NCI-H446 treated with DMSO at 0.1 percent for 48 hours (cell line): ENCODE measurements at places on chromosomes 13 and 19.

DNA sequence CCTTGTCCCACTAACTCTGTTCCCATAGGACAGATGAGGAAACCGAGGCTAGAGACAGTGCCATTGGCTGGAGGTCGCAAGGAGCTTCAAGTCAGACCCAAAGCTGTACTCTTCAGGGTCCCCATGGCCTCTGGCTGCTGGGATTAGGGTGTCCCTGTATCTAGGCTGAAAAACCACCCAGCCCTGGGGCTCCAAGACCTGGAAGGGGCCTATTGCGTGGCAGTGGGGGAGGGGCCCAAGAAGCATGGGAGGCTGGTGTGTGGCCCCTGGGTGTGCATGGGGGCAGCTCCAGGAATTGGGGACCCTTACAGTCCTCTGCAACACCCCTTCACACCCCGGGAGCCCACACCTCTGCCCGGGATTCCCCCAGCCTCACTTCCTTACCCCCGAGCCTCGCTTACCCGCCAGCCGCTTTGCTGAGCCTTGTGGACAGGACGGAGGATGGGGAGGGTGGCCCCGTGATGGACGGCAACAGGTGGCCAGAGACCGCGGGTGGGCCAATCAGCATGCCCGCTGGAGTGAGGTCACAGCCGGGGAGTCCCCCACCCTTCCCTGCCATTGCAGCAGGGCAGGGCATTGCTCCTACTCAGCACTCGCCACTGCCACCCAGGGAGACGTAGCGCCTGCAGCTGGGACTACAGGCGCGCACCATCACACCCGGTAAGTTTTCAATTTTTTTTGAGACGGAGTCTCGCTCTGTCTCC lies at the start of gene JSRP1:
TSS of gene JSRP1 (minus strand) at position 436 of the 704 bp plus-strand sequence. CDS start 1,103 bp downstream, outside the sequence.
- DNase-seq = no peak

GRCh38 chr19:45200568-45200967 lies 22.0 kb downstream of the BLOC1S3 start:
- DNase-seq = no peak

DNA sequence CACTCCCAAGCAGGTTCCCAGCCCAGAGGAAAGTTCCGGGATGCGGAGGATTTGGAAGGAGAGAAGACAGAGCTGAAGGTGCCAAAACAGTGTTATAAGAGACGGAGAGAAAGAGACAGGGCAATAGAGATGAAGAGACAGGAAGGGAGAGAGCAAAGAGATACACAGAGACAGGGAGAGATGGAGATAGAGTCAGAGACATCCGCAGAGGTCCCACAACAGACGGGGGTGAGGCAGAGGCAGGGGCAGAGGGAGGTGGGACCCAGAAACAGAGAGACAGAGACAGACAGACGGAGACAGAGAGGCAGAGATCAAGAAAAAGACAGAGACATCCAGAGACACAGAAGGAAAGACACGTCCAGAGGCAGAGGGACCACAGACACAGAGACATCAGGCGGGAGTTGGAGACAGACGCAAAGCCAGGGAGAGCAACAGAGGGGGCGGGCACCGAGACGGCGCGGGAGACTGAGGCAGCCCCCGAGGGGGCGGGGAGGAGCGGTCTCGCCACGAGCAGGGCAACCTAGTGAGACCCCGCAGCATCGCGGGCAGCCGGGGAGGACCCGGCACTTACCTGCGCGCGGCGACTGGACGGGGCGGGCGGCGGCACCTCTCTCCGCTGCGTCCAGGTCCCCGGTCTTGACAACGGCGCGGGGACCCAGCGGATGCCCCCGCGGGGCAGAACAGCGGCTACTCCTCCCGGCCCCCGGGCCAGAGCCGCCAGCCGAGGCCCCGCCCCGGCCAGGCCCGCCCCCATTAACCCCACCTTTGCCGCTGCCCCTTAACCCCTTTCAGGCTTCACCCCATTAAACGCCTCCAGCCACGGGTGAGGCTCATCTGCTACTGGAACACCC lies at the start of gene GPR4:
TSS of gene GPR4 (minus strand) at position 689 of the 851 bp plus-strand sequence. CDS start 10,346 bp downstream, outside the sequence.
- no peak for DNase-seq

DNA sequence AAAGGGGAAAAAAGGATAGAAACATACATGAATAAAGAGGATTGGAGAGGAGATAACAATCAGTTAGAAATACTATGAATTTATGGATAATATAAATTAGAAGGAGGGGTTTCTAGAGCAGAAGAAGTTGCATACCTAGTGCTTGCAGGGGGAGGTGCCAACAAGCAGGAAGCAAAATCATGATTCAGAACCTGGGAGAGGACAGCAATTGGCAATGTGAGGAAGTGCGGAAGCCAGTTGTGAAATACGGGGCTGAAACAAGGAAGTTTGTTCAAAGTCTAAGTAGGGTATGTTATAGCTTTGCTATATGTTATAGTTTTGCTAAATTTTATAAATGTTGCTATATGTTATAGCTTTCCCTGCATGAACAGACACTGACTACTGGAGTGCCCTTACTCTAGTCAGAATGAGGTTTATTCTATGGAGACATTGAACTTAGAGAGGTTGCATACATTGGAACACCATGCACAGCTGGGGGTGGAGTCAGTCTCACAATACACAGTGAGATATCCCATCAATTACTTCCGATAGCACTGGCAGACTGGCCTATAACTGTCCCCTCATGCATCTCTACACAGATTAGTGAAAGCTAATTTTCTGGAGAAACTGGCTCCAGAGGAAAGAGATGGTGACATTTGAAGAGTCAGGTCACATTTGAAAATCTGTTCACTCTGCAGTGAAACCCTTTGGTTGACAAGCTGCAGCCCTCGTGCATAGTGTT lies 92.1 kb downstream of the GPC6 start:
- DNase-seq = no peak

DNA sequence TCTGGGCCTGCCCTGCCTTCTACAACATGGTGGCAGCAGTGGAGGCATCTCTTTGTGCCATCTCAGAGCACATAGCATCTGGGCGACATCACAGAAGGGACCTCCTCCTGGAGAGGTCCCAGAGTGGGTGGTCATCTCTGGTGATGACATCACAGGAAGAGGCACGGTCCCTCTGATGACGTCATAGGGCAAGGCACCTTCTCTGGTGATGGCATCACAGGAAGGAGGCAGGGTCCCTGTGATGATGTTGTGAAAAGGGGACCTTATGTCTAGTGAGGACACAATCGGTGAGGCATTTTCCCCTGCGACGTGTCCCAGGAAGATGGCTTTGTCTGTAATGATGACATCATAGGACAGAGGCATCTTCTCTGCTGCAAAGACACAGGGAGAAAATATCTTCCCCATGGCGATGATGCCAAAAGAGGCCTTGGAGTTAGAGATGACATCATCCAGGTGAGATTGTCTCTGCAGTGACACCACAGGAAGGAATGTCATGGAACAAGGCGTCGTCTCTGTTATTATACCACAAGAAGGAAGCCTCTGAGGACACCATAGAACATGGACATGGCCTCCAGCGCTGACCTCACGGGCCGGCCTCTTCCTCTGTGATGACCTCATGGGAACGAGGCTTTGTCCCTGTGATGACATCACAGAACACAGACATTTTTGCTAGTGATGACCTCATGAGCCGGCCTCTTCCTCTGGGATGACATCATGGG lies 10.7 kb downstream of the SHISA7 start:
- DNase-seq = no peak

- no peak for DNase-seq
Measured at GRCh38 chr19:39796000-39796498, 17.4 kb downstream of the LEUTX start.

DNA sequence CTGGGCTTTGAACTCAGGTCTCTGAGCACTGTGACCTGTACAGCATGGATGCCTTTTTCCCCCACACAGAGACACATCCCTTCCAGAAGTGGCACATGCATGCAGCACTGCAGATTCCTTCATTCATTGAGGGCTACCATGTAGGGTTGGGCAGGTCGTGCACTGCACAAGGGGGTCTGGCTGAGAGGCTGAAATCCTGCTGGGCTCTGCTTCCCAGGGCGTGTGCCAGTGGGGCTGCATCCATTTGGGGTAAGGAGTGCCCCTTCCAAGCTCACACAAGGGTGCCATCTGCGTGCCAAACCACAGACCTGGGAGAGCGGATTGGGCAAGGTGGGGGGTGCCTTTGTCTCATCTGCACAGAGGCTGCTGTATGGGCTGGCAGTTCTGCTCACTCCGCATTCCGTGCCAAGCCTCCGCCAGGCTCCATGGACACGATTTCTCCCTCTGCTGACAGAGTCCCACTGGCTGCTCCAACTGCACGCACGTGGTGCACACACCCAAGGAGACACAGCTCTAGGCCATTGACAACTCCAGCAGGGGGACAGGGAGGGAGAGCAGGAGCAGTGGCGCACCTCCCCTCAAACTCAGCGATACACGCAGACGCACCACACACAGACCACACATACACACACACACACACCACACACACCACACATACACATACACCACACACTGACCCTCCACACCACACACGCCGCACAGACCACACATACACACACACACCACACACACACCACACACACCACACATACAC lies 4.5 kb upstream of the SHISA7 start:
- DNase-seq = peak; percentile 53

DNA sequence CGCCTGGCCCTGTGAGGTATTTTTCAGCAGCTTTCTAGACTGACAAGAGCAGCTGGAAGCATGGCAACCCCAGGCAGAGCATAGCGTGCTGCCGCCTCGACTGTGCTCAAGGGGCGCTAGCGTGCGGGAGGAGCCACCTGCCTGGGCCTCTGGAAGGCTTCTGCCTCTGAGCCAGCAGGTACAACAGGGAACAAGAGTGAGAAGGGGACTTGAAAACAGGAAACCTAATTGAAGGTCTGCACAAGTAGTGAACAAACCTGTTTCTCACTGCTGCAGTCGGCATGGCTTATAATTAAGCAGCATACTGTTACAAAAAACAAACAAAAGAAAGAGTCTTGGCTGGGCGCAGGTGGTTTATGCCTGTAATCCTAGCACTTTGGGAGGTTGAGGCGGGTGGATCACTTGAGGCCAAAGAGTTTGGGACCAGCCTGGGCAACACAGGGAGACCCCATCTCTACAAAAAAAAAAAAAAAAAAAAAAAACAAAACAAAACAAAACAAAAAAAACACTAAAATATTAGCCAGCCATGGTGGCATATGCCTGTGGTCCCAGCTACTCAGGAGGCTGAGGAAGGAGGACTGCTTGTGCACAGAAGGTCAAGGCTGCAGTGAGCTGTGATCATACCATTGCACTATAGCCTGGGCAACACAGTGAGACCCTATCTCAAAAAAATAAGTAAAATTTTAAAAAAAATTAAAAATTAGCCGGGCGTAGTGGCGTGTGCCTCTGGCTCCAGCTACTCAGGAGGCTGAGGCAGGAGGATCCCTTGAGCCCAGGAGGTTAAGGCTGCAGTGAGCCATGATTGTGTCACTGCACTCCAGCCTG lies 12.6 kb upstream of the GARRE1 start:
- DNase-seq = no peak

DNA sequence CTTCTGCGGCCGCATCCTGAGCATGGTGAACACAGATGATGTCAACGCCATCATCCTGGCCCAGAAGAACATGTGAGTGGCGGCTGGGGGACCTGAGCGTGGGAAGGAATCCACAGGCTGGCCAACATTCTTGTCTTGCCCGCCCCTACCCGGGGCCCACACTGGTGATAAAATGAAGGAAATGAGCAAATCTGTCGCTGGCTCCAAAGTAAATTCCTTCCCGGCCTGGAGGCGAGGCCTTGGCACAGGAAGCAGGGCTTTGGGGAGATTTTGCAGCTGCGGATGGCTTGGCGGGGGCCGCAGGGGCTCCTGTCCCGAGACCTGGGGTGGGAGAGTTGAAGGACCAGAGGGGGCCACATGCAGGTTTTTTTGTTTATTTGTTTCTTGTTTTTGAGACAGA lies 4.4 kb downstream of the KXD1 start:
- no peak for DNase-seq

DNA sequence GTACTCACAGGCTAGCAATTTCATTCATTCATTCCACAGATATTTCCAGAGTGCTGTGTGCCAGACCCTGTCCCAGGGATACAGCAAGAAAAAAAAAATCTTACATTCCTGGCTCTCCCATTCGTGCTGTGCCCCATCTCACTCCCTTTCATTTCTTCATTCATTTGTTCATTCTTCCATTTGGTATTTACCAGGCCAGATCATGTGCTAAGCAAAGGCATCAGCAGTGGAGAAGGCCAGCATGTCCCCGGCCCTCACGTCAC lies 2.3 kb downstream of the MAP3K10 start:
- DNase-seq = no peak

- no peak for DNase-seq
Measured at GRCh38 chr13:79874396-79875360, 393.7 kb downstream of the NDFIP2 start.

DNA sequence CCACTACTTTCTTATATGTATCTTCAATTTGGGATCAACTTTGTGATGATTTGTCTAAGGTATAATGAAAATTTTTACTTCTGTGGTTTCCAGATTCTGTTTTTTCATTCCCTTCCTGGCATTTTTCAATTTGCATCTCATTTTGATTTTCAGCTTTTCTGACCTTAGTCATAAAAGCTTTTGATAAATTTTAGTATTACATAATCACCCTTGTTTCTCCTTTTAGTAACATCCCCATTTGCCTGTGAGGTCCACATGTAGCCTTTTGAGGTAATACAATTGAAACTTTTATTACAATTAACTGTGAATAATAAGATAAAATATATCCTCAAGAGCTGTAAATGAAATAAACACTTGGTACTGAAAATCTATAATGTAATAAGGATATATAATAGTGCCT lies 31.2 kb downstream of the LACC1 start:
- DNase-seq = no peak

DNA sequence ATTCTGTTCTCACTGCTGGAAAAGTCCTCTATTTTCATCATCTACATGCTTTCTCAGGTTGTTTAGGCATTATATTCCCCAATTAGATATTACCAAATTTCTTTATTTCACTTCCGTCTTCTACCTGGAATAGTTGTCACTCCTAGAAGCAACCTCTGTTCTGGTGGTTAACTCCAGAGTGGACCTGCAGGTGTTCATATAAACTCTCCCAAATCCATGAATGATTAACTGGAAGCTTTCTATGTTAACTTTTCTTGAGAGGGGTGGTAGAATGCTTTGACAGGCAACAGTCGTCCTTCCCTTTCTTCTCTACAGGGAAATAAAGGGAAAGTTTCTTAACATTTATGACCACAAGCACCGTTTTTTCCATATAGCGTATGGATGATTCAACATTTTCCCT lies 48.4 kb upstream of the UFM1 start:
- DNase-seq = no peak

DNA sequence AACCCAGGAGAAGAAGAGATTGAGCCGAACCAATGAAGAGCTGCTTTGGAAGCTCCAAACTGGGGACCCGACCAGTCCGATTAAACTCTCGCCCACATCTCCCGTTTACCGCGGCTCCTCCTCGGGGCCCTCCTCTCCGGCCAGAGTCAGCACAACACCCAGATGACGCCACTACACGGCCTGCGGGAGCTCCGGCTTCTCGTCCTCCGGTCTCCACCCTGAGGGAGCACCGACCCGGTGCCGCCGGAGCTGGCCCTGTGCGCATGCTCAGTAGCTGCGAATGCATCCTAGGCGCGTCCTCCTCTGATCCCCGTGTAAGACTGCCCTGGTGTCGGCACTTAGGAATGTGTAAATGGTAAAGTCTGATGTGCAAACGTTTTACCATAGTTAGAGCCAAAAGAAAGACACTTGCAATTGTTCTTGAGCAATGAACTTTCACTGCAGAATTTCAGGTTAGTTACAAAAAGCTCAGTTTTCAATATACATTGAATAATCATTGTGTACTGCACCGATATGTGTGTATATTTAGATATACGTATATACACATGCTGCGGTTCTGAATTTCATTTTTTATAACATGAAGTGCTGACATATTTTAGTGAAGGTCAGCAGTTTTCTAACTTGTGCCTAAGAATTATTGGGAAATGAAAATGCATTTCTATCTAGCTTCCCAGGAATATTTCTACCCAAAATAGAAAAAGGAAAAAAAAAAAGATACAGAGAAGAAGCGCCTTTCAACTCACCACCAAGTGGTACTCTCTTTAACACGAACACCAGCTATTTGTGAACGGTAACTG lies 92.2 kb downstream of the SLC7A1 start:
- DNase-seq = no peak
